Activated CD4-positive, alpha-beta memory T cell treated with anti-CD3 and anti-CD28 coated beads for 36 hours (primary cell): ENCODE measurements at places on chromosomes 4 and X. TPM values are rescaled to one million over a fixed set of nuclear protein-coding genes. Genes with fewer than 3 reads are reported as not detected.

- H3K27ac ChIP-seq = no peak overlapping the region
- H3K36me3 ChIP-seq = no peaks in the 10 kb centered on the region
- H3K4me1 ChIP-seq = no peaks in the 10 kb centered on the region
- H3K4me3 ChIP-seq = no peak overlapping the region
- no peaks in the 10 kb centered on the region for H3K27me3 ChIP-seq
Measured at GRCh38 chr4:117783716-117784115, 250.6 kb upstream of the NDST3 start.

The SHROOM2 gene
- total RNA-seq = not detected

The FGF16 gene
- not detected for total RNA-seq

DNA sequence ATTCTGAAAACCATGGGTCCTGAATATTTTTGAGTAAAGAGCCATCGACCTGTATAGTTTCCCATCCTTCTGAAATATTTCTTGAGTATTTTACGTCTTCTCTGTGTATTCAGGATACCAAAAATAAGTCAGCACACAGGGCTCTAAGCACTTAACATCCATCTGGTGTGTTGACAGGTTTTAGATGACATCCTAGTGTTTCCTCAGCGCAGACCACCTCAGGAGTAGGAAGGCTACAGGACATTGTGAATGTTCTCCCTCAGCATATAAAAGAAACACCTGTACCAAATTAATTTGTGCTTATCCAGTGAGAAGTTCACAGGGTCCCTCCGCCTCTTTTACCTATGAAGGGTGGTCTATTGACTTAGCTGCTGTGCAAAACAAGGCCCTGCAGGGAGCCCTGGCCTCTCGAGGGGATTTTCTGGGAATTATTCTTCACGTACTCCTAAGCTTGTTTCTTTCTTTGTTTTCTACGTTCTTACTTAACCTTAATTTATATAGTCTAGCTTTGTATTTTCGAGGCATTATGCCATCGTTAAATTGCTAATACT lies 241.8 kb downstream of the FBXO8 start:
- DNase-seq = no peak
- H3K27me3 ChIP-seq = peaks cover 2% of the 10 kb centered on the region
- H3K27ac ChIP-seq = no peak overlapping the region
- H3K4me1 ChIP-seq = no peaks in the 10 kb centered on the region

The PPA2 gene
- 113 TPM for total RNA-seq

GRCh38 chrX:13013363-13014110 lies 30.9 kb downstream of the FAM9C start:
- no peaks in the 10 kb centered on the region for H3K36me3 ChIP-seq
- no peaks in the 10 kb centered on the region for H3K27me3 ChIP-seq
- H3K4me3 ChIP-seq = peak overlapping the region; percentile 62
- H3K27ac ChIP-seq = peak overlapping the region; percentile 88

- H3K27ac ChIP-seq = no peak overlapping the region
- DNase-seq = peak; percentile 18
- no peaks in the 10 kb centered on the region for H3K4me1 ChIP-seq
- H3K4me3 ChIP-seq = no peak overlapping the region
- no peaks in the 10 kb centered on the region for H3K36me3 ChIP-seq
Measured at GRCh38 chrX:137432609-137433008, 133.3 kb upstream of the ZIC3 start.

DNA sequence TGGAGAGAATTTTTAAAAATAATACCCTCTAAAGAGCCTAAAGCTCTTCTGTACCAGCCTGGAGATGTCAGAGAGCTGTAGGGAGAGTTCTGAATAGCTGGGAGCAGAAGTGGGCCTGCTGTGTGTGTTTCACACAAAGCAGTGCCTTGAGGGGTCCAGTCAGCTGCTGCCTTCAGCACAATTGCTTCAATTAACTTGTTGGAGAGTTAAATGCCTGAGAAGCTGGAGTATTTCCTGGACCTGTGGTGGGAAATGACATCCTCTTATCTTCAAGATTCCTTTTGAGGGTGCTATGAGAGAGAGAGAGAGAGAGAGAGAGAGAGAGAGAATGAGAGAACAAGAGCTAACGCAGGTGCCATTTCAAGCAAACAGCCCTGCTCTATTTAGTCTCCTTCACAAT lies 96.2 kb upstream of the IL1RAPL2 start:
- H3K36me3 ChIP-seq = no peaks in the 10 kb centered on the region
- no peaks in the 10 kb centered on the region for H3K27me3 ChIP-seq
- H3K4me1 ChIP-seq = no peaks in the 10 kb centered on the region
- no peak for DNase-seq
- no peak overlapping the region for H3K27ac ChIP-seq
- H3K4me3 ChIP-seq = no peak overlapping the region

GRCh38 chr4:106707776-106708463 lies 328.2 kb downstream of the DKK2 start:
- H3K4me1 ChIP-seq = no peaks in the 10 kb centered on the region
- no peaks in the 10 kb centered on the region for H3K27me3 ChIP-seq
- no peak for DNase-seq
- H3K36me3 ChIP-seq = no peaks in the 10 kb centered on the region
